ENCODE measurements at places on chromosomes 11 and 22.

DNA sequence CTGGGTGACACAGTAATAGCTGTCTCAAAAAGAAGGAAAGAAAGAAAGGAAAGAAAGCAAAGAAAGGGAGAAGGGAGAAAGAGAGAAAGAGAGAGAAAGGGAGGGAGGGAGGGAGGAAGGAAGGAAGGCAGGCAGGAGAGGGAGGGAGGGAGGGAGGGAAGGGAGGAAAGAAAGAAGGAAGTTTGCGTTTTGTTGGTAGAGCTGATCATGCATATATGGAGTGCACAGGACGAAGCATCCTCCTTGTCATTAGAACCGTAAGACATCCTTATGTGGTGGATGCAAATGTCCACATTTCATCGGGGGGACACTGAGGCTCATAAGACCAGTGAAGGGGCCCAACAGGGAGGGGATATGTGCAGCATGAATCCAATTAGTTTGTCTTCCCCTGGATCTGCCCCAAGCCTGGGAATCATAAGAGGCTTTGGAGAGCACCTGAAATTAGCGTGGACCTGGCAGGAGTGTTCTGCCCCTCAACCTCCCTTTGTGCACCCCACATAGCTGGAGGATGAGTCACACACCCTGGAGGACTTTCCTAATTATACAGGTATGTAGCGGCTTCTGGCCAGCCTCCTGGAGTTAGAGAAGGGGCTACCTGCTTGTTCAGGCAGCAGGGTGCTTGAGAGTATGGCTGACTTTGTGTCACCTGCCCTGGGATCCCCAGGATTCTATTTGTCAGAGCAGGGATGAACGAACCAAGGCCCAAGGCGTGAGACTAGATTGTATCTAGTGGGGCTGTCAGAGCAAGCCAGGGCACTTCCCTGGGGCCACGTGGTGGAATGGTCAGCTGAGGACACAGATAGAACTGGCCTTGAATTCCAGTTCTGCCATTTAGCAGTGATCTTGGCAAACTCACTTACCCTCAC, 119.7 kb upstream of the CD82 start:
- no peak for DNase-seq

DNA sequence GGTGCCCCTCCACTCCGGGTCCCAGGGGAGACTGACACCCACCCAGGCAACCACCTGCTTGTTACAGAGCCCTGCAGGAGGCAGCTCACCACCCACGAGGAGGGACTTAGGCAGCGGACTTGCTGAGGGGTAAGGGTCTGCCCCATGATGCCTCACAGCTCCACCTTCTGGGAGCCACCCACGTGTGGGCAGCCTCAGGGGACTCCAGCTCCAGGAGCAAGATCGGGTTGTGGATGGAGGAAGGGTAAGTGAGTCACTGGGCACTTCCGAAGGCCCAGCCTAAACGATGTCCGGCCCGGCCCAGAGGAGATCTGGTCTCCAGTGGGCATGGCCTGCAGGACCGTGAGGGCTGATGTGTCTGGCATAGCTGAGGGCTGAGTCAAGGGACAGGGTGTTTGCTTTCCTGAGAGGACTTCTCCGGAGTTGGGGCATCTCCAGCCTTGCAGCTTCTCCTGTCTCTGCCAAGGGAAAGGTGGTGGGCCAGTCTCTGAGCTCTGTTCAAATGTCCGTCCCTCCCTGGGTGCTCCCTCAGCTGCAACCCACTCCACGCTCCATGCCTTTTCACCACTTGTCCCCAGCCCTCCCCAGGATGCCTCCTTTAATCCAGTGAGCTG, 32.3 kb upstream of the P2RY2 start:
- no peak for DNase-seq

- no peak for DNase-seq
Observed at GRCh38 chr11:123559523-123559955, 94.9 kb downstream of the SCN3B start.

DNA sequence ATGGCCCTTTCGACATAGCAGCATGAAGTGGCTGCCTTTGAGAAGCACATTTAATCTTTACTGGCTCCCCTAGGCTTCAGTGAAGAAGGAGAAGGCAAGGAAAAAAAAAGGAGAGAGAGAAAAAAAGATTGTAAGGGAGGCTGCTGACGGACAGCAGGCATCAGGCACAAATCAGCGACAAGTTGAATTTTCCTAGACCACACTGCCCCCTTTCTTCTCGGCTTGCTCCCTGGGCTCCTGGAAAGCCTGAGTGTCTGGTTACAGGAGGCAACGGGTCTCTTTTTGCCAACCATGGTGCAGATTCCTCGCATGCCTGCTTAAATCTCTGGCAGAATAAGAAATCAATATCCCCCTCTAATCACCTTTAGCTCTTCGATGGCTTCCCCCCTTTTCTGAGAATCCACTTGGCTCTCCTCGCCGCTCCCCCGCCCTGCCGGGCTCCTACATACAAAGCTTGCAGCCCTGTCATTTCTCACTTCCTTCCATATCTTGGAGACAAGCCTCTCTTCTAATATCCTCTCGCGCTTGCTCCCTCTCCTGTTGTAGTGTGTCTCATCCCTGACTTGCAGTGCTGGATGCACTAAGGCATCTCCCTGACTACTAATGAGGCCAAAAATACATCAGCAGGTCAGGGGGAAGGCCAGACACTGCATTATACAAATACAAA, 14.3 kb downstream of the BLID start:
- no peak for DNase-seq

GRCh38 chr11:109695696-109696095, 273.7 kb downstream of the C11orf87 start:
- DNase-seq, result no peak

GRCh38 chr11:122751292-122752070, 86.8 kb upstream of the CRTAM start:
- DNase-seq, result no peak

GRCh38 chr11:106063009-106063408, 14.1 kb downstream of the KBTBD3 start:
- no peak for DNase-seq

GRCh38 chr11:10087186-10087922, 206.7 kb downstream of the SBF2 start:
- DNase-seq, result no peak

GRCh38 chr11:116605543-116606459, 167.0 kb downstream of the BUD13 start:
- DNase-seq, result no peak

DNA sequence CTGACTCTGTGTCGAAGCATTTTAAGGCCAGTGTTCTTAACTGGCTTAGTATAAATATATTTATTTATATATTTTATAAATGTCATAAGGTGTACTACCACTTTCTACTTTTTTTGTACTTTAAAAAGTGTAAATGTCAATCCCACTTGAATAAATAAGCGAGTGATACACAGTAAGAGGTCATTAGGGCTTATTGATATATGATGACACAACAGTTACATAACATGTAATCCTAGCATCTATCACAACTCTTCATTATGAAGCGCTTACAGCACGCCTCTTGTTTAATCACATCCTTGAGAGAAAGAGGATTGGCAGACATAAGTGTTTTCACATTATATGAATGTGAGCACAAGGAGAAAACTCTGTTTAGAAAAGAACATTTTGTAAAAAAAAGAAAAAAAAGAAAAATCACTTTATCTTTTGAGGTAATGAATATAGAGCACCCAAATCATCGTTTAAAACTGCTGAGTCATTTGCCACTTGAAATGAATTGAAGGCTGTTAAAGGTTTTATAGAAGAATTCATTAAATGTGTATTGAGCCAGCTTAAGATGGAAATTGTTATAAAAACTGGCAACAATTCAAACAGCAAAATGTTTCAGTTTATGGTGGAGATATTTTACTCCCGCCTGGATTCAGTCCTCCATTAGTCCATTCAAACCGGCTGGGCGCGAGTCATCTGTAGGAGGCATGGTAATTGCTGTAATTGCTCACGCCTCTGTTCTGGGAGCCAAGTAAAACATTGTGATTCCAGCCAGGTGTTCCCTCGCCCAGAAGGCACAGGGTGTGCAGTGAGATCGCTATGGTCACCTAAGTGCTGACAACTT, 627.3 kb upstream of the KIRREL3 start:
- DNase-seq, result no peak

All from activated CD4-positive, alpha-beta T cell treated with anti-CD3 and anti-CD28 coated beads, Interleukin-2, amount 50 U/mL, for 4 hours (primary cell).